ENCODE measurements at places on chromosomes 6 and 20.

DNA sequence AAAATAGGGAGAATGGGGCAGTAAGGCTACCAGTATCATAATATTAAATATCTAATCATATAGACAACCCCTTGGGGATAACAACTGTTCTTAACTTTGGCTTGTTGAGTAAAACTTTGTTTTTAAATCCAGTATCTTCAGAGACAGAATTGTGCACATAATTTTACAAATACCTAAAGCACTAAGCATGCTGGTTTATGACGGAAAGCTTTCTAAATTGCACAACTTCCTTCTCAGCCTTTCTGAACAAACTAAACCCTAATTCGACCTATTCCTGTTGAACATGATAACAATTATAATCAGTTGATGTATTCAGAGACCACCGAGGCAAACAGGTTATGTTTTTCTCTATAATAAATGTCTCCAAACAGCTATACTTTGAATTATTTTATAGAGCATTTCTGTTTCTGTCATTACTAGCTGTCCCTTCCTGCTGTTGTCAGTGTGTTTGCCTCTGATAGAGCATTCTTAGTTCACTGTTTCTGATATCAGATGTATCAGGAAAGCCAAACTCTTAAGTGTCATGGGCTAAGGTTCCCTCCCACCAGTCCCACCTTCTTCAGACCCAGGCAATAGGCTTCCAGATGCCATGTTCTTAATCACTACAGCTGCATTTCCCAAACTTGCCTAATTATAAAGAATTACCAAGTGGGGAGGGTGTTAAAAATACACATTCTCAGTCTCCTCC, 8.7 kb downstream of the ZHX3 start:
- peak; percentile 62 for DNase-seq

- no peak for DNase-seq
Measured at GRCh38 chr6:170022291-170022722, 268.6 kb downstream of the DLL1 start.

GRCh38 chr20:34045294-34045693, 51.6 kb downstream of the RALY start:
- no peak for DNase-seq

- peak; percentile 94 for DNase-seq
Measured at GRCh38 chr6:5094327-5094726, 9.2 kb downstream of the PPP1R3G start.

DNA sequence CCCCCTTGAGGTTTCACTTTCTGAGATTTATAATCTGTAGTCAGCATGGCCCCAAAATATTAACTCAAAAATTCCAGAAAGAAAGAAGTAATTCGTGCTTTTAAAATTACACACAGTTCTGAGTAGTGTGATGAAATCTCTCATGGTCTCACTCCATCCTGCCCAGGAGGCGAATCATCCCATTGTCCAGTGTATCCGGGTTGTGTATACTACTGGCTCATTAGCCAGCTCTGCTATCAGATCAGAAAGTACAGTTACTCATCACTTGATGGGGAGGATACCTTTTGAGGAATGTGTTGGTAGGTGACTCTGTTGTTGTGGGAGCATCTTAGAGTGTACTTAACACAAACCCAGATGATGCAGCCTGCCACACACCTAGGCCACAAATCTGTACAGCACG, 65.2 kb downstream of the CDC5L start:
- DNase-seq: peak; percentile 49

GRCh38 chr20:36472637-36473090, 68.7 kb upstream of the MYL9 start:
- no peak for DNase-seq

DNA sequence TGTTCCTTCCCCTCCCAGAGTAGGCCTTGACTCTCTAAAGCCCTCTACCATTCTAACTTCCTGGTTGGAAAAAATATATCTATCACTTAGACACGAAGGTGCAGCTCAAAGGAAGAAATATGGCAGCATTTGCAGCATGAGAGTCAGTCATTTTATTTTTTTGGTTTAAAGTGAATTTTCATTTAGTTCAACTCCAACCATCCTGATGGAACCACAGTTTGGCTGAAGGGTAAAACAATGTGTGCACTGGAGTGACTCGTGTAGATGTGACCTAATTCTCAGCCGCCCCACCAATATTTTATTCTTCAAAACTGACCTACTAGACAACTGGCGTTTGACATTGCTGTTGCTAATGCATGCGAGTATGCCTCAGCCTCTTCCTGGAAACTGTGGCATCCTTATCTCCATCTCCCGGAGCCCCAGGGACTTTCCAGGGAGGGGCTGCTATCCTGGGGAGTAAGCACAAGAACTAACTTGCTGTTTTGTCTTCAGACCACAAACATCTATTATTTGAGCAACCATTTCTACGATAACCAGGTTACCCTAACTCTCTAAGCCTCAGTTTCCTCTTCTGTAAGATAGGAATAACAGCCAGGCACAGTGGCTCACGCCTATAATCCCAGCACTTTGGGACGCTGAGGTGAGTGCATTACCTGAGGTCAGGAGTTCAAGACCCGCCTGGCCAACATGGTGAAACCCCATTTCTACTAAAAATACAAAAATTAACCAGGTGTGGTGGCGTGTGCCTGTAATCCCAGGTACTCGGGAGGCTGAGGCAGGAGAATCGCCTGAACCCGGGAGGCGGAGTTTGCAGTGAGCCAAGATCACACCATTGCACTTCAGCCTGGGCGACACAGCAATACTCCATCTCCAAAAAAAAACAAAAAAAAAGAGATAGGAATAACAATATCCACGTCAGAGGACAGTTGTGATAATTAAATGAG, 148.7 kb upstream of the JARID2 start:
- no peak for DNase-seq

- DNase-seq: peak; percentile 91
Measured at GRCh38 chr6:144912474-144912873, 627.3 kb downstream of the UTRN start.

DNA sequence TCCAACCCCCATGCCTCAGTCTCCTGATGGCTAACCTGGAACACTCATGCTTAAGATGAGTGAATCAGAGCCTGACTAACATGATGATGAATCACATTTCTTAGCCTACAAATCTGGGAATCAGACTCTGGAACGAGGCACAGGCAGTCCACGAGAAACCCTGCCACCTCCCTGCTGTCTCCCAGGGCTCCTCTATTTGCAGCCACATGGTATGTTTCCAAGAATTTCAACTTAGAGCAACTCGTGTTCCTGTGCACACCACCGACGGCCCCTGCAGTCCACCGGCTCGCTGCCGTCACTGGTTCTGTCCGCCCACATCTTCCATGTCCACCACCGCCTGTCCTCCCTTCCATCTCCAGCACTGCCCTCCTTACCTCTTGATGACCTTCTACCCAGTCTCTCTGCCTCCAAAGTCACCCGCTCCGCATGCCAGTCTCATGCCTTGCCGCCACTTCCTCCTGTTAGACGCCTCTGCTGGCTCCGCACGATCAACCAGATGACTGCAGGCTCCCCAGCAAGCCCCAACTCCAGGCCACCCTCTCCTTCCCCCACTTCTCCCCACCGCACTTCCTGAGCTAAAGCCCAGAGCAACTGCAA, 87.6 kb downstream of the AGPAT4 start:
- DNase-seq: peak; percentile 93

GRCh38 chr6:10521104-10521808, at the start of gene GCNT2:
Gene GCNT2, plus strand, starts transcription at chr6:10521351. Its CDS starts 7,561 bp downstream, at chr6:10528912.
- peak; percentile 45 for DNase-seq

- DNase-seq: no peak
Measured at GRCh38 chr20:58014628-58015315, 213.7 kb downstream of the ANKRD60 start.

GRCh38 chr20:32607727-32608663, 22.9 kb upstream of the NOL4L start:
- DNase-seq: no peak

DNA sequence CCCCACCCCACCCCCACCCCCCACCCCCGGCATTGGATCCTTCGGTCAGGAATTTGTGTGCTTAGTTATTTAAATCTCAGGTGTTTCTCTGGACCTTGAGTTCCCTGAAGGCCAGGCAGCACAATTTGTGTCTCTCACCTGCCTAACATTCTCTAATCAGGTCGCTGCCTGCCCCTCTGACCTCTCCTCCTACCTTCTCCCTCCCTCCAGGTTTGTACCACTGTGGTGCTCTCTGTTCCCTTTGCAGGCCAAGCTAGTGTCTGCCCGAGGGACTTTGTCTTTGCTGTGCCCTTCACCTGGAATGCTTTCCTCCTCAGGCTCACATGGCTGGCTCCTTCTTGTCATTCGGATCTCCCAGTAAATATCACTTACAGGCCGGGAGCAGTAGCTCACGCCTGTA, 131.4 kb upstream of the SLC2A12 start:
- no peak for DNase-seq

- DNase-seq: no peak
Measured at GRCh38 chr6:30903236-30903635, 4.8 kb upstream of the GTF2H4 start.

DNA sequence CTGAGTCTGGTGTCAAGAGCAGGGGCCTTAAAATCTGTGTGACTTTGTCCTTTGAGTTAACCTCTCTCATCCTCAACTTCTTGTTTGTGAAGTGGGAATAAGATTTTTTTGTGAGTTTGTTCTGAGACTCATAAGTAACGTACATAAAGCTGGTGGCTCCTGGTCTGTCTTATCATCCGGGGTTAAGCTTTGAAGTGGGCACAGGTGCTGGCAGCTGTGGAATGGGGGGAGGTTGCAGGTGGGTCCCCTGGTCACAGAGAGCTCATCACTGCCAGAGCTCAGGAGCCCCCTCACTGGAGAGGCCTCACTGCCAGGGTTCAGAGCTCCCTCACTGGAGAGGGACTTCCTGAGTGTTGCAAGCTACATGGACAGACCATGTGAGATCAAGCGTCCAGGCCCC, 174.1 kb downstream of the NRN1 start:
- DNase-seq: no peak

DNA sequence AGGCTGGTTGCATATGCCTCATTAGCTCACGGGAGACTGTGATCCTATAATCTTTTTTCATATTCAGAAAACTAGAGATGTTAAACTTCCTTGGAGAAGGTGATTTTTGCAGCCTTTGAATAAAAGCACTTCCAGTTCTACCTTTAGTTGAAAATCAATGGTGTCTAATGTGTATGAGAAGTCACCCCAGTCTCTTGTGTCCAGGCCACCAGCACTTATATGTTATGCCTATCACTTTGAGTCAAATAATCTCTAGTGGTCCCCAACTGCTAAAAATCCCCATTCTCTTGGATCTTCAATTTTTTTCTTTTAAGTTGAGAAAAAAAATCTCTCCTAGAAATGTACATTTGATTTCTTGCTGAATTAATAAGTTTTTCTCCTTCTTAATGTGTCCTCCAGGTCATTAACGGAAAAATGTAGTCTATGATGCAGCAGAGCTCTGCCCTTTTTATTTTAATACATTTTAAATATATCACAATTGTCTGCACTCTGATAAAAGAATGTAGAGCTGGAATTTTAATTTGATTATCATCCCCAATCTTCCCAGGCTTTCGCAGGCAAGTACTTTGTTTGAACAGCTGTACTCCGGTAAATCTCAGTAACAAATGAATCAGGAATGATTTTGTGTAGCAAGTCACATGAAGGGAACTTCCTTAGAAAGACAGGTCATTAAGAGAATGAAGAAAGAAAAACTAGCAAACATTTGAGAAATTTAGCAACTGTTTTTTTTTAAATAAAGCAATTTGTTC, 147.0 kb downstream of the SOX4 start:
- no peak for DNase-seq

DNA sequence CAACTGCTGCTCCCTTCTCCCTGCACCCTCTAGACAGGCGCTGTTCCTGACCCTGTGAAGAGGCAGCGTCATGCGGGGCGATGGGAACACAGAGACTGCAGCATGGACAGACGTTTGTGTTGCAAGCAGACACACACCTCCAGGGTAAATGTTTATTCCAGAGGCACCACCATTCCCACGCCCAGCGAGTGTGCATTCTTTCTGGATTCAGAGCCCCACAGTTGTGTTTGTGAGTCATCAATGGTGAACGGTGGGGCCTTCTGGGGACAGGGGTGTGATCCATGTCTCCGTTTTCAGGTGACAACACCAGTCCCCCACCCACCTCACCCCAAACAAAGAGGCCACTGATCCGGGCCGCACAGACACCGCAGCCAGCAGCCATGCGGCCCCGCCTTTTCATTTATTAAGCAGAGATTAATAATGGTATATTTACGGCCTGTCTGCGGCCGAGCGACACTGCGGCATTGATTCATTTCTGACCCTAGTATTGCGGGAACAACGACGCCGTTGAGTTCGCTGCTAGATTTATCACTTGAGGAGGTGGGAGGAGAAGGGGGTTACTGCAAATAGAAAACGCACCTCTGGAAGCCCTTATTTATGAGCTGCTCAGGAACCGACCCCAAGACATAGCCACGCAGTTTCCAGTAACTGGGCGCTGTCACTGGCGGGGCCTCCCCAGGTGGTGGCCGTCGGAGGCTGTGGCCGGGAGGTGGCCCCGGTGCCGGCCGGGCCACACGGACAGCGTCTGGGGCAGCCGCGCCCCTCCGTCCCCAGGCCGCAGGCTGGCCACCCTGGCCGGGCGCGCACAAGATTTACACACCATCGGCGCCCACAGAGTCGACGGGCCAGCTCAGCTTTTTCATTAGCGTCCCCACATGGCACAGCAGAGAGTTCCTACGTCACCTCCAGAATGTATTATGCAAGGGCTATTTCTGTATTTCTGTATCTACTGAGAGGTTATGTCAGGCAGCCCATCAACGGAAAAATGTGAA, 367.6 kb downstream of the THBS2 start:
- no peak for DNase-seq

DNA sequence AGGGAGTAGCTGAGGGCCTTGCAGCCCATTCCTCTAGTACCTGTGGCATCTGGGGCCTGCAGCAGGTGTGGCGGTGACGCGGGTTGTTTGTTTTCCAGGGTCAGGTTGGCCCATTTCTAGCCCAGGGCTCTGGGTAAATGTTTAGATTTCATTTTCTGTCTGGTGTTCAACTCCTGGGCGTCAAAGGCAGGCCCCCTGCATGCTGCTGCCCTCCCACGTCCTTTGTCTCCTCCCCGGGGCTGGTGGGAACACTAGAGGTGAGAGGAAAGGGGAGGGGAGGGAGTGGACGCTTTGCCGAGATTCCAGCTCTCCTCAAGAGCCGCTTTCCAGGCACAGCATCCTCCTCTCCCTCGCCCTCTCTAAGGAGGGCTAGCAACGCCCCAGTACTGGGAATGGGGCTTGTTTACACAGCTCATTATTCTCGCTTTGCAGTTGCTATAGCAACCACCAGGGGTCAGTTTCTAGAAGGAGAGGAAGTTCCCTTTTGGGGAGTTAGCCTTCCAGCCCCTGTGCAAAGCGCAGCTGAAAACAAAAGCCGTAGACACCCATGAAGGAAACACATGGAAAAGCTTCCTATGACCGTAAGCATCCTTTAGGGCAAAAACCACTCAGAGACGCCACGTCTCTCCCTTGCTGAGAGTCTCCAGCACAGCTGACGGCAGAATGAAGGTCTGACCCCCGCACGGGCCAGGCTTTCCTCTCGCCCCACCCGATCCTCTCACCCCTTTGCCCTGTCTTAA, 170.6 kb downstream of the LY86 start:
- DNase-seq: peak; percentile 56
